ENCODE measurements at places on chromosomes 7 and 10. TPM values are rescaled to one million over a fixed set of nuclear protein-coding genes. Genes with fewer than 3 reads are reported as not detected.

The ADRA2A gene
- total RNA-seq = 0.10 TPM

The ABCB4 gene
- 0.27 TPM for total RNA-seq

The ZNF503 gene
- total RNA-seq = 0.16 TPM

The BET1 gene
- total RNA-seq = 18.0 TPM

The CLRN3 gene
- not detected for total RNA-seq

The TMEM236 gene
- 0.05 TPM for total RNA-seq

The CLEC5A gene
- total RNA-seq = not detected

The TEX47 gene
- total RNA-seq = not detected

The ZNF488 gene
- not detected for total RNA-seq

GRCh38 chr10:105674448-105674847 lies 1033.4 kb downstream of the SORCS3 start:
- DNase-seq = no peak

- no peak for DNase-seq
These were observed 65.2 kb upstream of the TM9SF3 start for GRCh38 chr10:96651998-96652431.

- DNase-seq = no peak
These were observed 88.0 kb upstream of the ELMO1 start for GRCh38 chr7:37536706-37537105.

DNA sequence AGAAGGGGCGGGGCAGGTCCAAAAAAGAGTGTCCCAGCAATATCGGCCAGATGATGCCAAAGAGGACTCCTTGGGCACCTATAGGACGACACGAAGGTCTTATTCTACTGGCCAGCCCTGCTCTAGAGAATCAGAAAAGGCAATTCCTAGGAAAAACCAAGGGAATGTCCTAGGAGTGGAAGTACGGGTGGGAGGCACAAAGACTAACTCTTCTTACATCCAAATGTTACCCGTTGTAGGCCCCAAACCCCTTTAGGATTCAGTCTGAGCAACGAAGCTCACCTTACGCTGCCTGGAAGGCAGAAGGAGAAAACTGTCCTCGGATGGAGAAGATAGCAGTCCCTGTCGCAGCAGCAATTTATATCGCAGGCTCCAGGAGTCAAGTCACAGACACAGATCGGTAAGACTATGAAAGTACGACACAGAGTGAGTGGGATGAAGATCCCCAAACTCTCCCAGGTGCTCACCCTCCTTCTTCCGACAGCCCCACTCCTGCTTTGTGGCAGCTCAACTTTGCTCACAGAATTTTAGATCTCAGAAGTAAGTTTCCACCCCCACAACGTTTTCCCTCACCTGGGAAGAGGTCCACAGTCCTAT lies 558 bp downstream of the TCTN3 start:
- DNase-seq = no peak

- no peak for DNase-seq
These were observed 27.9 kb downstream of the RALA start for GRCh38 chr7:39651265-39651664.

GRCh38 chr7:9192969-9193368 lies 759.6 kb downstream of the NXPH1 start:
- no peak for DNase-seq

DNA sequence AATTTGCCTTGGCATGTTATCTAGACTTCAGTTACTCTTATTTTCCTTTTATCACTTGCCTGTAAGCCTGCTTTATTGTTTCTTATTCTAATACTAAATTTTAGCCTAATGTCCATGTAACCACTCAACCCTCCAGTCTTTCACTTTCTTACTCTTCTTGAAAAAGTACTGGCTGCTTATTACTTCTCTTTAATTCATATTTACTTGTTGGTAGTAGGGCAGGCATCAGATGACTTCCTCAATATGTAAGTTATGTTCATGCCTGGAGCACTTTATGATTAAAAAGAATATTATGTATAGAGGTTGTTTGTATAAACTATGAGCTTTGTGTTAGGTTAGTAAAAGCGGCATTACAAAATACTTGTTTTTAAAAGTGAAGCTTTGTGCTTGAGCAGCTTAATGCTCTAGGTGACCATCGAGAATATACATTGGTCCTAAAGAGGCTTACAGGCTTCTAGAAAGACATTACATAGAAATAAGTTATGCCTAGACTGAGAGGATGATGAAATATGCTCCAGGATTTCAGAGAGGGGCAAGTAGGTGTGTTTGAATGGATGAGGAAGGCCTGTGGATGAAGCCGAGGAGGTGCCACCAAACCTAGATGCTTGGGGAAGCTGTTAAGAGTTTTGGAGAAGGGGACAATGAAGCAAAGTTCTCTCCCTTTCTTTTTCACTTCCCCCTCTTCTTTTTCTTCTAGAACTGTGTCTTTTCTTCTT lies 207.1 kb upstream of the HDAC9 start:
- no peak for DNase-seq

DNA sequence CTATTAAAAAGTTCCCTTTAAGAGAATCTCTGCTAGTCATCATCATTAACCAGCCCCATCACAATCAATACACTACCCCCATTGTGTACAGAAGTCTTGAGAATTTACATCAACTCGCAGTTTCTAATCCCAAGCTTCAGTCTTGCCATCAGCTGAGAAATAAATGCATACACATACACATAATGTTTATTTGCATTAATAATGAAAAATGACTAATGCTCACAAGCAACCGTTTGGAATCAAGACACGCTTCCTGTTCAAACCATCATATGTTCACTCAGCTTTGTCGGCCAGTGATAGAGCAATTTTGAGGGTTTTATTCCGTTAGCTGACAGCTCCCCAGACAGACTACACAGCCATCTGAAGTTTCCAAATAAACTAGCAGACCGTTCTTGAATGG lies 287.1 kb downstream of the SFMBT2 start:
- DNase-seq = no peak

DNA sequence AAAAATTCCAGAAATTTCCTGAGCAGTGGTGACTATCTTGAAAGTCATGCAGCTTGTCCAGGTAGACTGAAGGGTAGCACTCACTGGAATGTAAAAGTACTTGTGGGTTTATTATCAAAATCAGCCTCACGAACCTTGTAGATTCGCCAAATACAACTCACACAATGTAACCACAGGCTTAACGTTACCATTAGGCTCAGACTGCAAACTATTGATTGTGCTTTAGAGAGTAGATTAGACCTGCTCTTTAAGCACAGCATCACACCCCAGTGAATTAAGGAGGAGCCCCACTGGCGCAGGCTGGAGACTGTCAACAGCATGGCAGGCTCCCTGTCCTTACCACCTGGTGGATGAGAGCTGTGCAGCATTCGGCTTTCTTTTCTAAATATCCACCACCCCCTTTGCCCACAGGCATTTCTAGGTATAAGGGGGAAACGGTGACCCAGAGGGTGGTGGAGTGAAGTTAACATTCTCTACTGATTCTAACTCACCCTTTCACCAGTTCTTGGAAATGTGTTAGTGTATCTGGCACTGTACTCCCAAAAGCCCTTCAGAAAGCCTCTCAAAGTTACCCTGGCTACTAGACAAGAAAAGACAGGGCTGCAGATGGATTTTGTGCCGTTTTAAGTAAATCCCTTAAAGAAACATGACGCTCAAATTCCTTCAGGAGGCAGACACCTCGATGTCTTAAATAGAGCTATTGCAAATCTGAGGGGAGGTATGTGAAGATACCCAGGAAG lies 56.6 kb downstream of the GSDME start:
- DNase-seq = no peak

DNA sequence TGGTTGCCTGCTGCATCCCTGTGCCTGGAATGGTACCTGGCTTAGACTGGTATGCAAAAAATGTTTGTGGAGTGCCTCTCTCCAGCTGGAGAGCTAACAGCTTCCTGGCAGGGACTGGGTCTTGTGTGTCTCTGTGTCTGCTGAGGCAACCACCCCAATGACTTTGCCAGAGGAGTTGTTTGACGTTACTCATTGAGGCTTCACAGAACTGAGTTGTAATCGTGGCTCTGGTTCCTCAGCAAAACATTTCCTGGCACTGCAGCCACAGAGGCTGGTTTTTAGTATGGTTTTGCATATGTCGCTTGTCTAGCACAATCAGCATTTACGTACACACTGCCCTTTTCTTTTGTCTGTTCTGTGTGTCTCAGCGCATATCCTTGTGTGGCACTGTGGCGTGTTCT lies 7.5 kb downstream of the ZNF282 start:
- DNase-seq = no peak

DNA sequence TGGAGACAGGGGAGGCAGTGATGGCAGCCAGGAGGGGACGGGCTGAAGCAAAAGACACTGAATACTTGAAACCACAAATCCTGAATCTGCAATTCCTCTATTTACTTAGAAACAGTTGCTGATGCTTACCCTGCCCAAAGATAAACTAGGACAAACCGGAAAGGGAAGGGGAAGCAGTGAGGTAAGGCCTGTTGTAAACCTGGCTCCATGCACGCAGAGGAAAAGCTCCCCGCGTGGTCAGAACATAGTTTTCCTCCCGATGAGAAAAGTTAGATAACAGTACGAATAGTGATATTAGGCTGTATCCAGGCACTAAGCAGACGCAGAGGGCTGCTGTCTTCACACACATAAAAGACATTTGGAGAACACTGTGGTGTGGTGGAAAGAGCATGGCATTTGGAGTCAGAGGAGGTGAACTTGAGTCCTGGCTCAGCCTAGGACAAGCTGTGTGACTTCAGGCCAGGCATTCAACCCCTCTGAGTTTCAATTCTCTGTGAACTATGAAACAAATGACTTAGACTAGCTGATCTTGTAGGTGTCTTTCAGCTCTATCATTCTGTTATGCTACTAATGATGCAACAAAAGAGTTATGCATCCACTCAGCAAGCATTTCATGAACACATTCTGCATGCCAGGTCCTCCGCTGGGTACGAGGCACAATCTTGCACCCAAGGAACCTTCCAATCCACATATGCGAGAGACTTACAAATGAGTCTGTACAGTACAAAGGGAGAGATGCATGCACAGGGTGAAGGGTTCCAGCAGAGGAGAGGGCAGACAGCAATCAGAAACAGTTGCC lies 80.9 kb downstream of the SORBS1 start:
- no peak for DNase-seq

GRCh38 chr10:74058658-74059057 lies 60.7 kb downstream of the VCL start:
- DNase-seq = no peak

GRCh38 chr10:126691456-126691855 lies 21.0 kb upstream of the C10orf90 start:
- no peak for DNase-seq

DNA sequence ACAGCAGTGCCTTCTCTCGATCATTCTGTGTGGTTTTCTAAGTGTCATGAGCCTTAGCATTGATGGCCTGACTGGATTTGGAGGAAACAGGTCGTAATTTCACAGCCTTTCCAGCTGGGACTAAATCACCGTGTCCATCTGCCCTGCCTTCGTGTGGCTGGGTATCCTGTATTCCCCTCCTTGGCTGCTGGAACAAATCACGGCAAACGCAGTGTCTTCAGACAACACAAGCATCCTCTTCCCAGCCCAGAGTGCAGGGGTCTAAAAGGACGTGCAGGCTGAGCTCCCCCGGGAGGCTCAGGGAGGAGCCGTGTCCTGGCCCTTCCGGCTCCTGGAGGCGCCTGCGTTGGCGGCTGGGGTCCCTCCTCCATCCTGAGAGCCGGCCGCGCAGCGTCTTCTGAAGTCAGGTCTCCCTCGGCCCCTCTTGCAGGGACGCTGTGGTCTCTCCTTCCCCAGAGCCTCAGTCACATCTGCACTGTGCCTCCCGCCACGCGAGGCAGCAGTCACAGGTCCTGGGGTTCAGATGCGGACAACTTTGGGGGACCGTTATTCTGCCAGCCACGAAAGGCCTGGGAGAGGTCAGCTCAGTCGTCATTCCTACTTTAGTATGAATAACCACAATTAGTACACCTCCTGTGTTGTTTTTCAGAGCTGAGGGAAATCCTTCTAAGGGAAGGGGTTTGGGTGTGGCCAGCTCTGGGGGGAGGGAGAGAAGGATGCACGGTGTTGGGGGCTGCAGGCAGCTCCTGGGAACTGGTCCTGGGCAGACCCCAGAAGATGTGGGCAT lies 41.1 kb downstream of the FAM20C start:
- no peak for DNase-seq

DNA sequence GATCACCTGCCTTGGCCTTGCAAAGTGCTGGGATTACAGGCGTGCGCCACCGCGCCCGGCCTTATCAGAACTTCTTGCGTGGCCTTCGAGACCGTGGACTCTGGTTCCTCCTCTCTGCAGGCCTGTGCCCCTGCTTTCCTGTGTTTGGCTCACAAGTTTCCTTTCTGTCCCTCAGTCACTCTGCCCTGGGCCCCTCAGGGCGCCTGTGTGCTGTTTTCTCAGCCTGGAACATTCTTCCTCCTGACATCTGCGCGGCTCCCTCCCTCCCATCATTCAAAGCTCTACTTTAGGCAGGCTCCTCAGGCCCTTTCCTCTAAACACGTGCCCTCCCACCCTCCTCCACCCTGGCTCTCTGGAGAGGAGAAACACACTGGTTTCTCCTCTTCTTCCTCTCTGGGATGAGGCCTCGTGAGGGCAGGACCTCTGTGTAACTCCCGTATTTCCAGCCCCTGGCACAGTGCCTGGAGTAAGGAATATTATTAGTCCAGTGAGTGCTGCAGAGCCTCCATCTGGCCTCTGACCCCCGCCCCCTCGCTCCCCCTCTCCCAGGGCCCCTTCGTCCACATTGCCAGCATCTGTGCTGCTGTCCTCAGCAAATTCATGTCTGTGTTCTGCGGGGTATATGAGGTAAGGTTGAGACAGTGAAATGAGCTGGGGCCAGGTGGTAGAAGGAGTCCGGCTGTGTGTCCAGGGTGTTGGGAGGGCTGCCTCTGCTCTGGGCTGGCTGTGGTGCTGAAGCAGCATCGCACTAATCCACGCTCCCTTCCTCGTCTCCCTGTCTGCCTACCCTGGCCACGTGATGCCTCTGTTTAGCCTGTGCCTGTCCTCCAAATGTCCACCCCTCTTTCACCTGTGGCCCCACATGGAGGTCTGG lies 7.1 kb downstream of the CLCN1 start:
- no peak for DNase-seq

GRCh38 chr10:1134156-1134555 lies 78.0 kb downstream of the WDR37 start:
- DNase-seq = no peak

DNA sequence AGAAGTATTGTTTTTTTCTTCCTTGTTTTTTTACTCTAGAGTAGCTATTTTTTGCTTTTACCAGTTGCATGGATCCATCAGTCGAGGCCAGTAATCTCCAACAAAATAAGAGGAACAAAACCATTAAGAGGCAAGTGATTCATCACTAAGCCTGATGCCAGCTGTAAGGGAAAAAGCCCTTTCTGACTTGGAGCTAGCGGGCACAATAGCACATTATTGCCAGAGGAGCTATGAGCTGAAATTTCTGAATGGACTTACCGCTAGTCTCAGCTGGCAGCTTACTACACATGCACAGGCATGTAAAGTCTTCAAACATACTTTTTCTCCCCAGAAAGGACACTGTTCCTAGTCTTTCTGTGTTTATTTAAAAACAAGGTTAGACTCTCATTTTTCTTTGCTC lies 41.6 kb upstream of the PTPRZ1 start:
- DNase-seq = no peak

GRCh38 chr7:67535241-67535989 lies 538.8 kb downstream of the TYW1 start:
- DNase-seq = no peak

GRCh38 chr10:53361936-53362335 lies 589.4 kb upstream of the MBL2 start:
- no peak for DNase-seq

GRCh38 chr7:130490888-130491804 lies 739 bp upstream of the MEST start:
- no peak for DNase-seq

GRCh38 chr7:116193329-116194087 lies 16.8 kb upstream of the TES start:
- DNase-seq = no peak

Data from activated T-cell treated with anti-CD3 and anti-CD28 coated beads, Interleukin-2, amount 50 U/mL, for 4 hours (primary cell).